CD4-positive, alpha-beta T cell treated with Interleukin-15 for 4 hours (primary cell): ENCODE measurements at places on chromosomes 13 and 19.

DNA sequence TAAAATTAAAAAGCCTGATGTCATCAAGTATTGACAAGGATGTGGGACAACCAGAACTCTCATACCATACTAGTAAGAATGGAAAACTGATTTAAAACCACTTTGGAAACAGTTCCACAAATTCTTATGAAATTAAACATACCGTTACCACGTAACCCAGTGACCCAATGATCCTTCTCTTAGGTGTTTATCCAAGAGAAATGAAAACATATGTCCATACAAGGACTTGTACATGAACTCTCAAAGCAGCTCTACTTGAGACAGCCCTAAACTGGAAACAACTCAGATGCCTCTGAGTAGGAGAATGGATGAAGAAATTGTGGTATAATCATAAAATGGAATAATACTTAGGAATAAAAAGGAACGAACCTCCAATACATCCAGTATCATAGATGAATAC lies 27.6 kb downstream of the SLC6A16 start:
- DNase-seq: no peak

DNA sequence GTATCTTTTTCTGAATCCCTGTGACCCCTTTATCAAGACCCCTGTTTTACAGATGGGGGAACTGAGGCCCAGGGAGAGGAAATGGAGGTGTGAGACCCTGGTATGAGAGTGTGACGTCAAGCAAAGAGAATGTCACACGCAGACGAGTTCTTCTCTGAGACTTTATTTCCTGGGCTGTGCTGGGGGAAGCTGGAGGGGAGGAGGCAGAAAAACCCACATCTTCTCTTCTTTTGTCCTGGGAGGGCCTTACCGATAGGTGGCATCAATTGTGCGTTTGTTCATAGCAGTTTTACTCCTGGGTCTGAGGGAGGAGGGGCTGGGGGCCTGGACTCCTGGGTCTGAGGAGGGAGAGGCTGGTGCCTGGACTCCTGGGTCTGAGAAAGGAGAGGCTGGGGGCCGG lies 4.9 kb upstream of the KLK15 start:
- DNase-seq: no peak

DNA sequence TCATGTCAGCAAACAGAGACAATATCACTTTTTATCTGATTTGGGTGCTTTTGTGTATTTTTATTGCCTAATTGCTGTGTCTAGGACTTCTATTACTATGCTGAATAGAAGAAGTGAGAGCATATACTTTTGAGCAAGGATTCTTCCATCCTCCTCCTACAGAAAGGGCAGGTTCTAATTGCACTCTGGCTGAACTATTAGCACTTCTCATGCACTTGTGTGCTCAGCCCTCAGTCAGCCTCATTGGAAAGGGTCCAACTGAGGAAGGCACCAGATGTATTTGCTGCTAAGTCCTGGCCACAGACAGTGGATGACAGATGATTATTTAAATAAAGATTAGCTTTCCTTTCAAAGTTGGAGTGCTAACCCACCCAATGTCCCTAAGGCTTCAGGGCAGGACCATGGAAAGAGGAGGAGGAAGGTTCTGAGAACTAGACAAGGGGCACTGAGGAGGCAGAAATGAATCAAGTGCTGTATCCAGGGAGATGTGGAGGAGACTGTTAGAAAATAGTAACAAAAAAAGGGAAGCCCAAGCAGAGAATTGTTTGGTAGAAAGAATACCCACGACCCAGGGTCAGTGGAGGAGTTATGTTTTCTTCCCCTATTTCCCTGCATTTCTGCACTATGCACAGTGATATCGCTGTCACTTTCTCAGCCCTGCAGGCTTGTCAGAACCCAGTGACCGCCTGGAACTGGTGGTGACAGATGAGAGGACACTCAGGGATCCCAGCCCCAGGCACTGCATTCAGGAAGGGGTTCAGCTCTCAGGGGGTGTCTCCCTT lies 8.0 kb downstream of the LILRB4 start:
- no peak for DNase-seq

DNA sequence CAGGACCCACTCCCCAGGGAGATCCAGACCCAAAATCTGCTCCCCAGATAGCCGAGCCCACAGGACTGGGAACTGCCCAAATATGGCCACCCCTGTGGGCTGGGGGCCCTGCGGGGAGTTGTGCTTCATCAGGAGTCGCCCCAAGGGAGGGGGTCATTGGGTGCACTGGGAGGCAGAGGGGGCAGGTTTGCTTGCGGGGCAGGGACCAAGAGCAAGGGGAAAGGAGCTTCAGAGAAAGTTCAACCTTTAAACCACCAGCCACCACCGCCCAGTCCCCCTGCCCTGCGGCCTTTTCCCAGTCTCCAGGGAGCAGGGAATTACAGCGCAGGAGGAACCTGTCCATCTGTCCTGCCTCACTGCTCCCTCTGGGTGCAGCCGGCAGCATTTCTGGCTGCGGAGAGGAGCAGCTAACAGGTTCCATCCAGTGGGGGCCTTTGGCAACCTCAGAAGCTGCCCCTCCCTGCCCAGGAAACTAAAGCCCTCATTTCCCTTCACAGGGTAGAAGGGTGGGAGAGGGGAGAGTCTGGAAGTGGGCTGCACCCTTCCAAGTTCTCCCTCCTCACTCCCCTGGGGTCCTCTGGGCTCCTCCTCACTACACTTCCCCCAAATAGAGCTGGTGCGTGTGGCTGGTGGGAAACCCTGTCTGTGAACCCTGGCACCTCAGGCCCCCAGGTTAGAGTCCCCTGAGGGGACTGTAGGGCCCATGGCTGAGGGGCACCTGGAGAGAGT lies 13.8 kb upstream of the ASF1B start:
- no peak for DNase-seq

DNA sequence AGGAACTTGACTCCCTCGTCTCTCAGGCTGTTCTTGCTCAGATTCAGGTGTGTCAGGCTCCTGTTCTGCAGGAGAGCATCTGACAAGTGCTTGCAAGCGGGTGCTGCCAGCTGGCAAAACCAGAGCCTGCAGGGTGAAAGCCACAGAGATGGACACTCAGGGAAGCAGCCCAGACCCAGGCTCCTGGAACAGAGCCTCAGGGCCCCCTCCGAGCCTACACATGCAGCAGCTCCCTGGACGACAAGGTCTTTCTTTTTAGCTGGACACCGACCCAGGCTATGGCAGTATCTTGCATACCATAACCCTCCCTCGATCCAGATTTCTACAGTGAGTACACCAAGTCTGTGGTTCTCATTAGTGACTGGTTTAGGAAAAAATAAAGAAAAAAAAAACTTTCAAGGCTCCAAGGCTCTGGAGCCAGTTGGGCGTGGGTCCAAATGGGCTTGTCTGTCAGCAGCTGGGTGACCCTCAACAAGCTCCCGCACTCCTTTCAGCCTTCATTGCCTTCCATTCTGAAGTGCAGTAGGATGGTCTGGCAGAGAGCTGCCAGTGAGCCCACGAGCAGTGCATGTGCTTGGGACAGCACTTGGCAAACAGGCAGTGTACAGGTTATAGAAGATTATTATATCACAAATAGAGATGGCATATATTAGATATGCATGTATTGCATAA lies 29.9 kb downstream of the NLRP13 start:
- DNase-seq: no peak

DNA sequence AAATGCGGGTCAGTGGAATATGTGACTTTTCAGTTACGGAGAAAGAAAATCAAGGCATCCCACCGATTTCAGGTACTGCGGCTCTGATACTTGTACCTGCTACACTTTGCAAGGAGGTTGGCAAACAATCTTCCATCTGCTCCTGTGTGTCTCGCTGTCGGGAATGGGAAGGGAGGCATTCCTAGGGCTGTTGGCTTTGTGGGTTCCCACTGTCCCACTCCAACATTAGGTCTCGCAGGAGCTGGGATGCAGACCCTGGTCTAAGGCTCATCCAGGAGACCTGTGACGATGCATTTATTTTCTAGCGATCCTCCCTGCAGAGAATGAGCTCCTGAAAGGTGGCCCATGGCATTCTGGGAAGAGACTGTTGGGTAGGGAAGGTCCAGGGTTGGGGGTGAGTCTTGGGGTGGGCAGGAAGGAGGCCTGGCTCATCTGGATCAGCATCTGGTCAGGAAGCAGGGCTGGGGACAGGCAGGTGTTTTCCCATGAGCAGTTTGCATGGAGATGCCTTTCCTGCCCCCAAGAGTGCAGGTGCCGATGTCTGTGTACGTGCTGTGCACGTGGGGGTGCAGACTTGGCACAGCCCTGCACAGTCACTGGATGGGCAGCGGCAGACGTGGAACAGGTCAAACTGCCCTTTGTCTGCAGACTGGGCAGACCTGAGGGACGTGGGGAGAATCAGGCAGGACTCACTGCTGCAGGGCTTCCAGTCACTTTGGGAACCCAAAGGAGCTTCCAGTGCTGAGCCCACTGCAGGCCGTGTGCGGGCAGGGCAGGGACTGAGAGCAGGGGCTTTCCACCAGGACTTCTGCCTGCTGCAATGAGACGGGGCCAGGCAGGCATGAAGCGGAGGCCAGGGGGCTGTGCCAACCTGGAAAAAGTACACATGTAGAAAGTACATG lies 152.4 kb downstream of the TEX29 start:
- DNase-seq: no peak

GRCh38 chr13:113723410-113724015 lies 35.5 kb upstream of the TMEM255B start:
- no peak for DNase-seq

GRCh38 chr13:94236872-94237271 lies 242.6 kb downstream of the DCT start:
- DNase-seq: no peak

DNA sequence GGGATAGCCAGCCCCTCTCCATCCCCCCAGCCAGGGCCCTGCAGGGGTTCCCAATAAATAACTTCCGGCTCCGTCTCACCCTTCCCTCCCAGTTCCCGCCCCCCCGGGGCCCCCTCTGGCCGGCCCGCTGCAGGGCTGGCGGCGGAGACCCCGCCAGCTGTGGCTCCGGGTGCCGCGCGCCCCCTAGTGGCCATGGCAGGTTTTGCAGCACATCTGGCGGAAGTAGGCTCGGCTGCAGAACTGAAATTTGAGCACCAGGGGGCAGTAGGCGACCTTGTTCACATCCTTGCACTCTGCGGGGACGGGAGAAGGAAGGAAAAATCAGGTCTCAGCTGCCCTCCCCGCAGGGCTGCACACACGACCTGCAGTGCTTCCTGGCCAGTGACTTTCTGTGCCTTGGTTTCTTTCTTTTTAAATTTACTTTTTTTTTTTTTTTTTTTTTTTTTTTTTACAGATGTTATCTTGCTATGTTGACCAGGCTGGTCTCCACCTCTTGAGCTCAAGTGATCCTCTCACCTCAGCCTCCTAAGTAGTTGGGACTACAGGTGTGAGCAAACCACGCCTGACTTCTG lies 3.6 kb upstream of the MYO1F start:
- DNase-seq: peak; percentile 85

DNA sequence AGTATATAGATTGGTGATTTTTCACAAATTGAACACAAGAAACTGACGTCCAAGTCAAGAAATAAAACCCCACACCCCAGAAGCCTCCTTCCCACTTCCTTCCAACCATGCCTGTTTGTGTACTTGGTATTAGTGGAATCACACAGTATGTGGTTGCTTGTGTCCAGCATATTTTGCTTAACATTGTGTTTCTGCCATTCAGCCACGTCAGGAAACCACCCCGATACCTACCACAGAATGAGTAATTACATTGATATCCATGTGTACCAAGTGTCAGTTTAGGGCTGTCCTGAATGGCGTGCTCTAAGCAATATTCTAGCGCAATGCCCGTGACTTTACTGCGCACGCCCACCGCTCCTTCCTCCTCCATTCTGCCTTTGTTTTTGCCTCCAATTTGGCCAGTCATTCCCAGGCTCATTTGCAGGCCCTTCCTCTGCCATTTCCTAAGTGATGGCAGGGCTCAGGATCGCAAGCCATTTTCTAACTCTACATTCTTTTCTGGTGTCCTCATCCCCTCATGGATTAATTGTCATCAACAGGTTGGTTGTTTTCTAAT lies 25.9 kb upstream of the MPHOSPH8 start:
- no peak for DNase-seq

- no peak for DNase-seq
Observed at GRCh38 chr13:73608157-73608516, 526.1 kb downstream of the KLF12 start.

DNA sequence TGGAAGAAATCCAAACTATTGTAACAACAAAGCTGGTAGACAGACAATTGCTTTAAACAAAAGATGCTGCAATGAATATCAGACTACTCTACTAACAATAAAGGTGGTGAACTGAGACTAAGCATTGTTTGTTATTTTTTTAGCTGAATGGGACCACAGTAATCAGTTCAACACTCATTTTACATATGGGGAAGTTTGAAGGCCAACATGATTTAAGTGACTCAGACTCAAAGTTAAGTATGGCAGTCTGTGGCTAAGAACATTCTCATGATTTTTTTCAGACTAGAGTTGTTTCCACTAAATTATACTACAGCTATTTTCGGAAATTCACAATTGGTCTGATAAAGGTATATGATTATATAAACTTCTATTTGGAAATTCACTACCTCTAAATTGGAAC lies 10.4 kb downstream of the EXOSC8 start:
- DNase-seq: no peak

- peak; percentile 43 for DNase-seq
Observed at GRCh38 chr19:40284501-40285352, at the start of gene AKT2. Gene AKT2, minus strand, starts transcription at chr19:40285345. Its CDS starts 20,078 bp downstream, at chr19:40265267.
